Calu3 (cell line): ENCODE measurements at places on chromosomes 7 and 10. TPM values are rescaled to one million over a fixed set of nuclear protein-coding genes. Genes with fewer than 3 reads are reported as not detected.

Gene GPR15LG
- total RNA-seq: not detected in 2 replicates

Gene CC2D2B
- 0.29 TPM in 1 of 2 replicates, not detected in the other for total RNA-seq

Gene PNLIP
- total RNA-seq: not detected in 2 replicates

Gene GRM3
- not detected in 2 replicates for total RNA-seq

Gene UFSP1
- total RNA-seq: 3.3 and 4.2 TPM in 2 replicates

Gene ARHGEF5
- 51.5 and 59.4 TPM in 2 replicates for total RNA-seq

Gene ANXA8
- total RNA-seq: 0.69 and 1.1 TPM in 2 replicates

Gene SEMA3D
- 0.91 and 2.0 TPM in 2 replicates for total RNA-seq

Gene NAT16
- total RNA-seq: not detected in 2 replicates

Gene DYNC1I1
- 0.73 and 1.4 TPM in 2 replicates for total RNA-seq

Gene SHH
- 0.66 and 1.1 TPM in 2 replicates for total RNA-seq

Gene TMEM273
- total RNA-seq: not detected in 2 replicates

Gene NOS3
- total RNA-seq: 0.71 and 1.1 TPM in 2 replicates

Gene NODAL
- not detected in 2 replicates for total RNA-seq
